NCI-H1092 treated with DMSO at 0.1 percent for 48 hours (cell line): ENCODE measurements at places on chromosomes 3 and 15.

GRCh38 chr3:113771993-113772392 is 25.2 kb downstream of the ATP6V1A start:
- DNase-seq, result no peak

DNA sequence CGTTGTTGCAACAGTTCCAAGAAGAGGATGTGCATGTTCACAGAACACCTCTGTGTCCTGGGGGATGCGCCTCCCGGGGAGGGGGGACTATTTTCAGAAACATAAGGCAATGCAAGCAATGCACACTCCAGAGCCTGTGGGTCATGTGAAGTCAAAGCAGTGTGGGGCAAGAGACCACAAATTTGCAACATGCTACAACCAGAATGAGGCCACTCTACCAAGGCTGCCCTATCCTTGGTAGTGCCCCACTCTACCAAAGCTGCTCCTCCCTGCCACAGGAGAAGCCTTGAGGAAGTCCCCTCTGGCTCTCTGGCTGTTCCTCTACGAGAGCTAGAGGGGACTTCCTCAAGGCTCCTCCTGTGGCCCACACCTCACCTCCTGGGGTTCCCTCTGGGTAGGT is 8.4 kb upstream of the NR2C2 start:
- no peak for DNase-seq

DNA sequence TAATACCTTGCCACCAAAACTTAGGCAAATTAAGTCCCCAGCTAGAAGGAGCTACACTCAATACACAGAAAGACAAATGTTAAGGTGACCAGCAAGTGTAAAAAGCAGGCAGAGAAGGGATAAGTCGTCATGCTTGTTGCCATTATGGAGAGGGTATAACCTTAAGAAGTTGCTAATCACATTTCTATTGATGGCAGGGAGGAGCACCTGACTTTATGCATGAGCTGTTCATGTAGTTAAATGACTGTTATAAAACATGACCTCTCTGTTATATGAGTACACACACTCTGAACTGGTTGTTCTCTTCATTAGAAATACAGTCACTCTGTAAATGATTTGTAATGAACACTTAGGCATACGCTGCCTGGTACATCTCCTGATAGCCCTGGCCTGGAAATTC is 6.6 kb upstream of the CCNL1 start:
- DNase-seq, result no peak

- DNase-seq, result no peak
These were observed 31.4 kb upstream of the CD47 start for GRCh38 chr3:108122276-108122675.

- DNase-seq, result no peak
These were observed 32.2 kb upstream of the RBP1 start for GRCh38 chr3:139571711-139572110.

DNA sequence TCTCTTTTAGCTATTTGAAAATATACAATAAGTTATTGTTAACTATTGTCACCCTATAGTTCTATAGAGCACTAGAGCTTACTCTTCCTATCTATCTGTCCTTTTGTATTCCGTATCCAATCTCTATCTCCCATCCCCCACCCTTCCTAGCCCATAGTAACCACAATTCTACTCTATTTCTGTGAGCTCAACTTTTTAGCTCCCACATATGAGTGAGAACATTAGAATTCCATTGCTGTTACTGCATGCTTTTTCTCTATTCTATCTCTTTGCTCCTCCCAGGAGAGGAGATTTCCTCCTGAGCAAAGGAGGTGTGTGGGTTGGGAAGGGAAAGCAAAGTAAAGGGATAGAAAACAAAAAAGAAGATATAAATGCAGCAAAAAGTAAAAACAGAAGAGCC is 105.6 kb upstream of the SLC4A7 start:
- no peak for DNase-seq

- DNase-seq, result no peak
These were observed 23.9 kb downstream of the ALDH1L1 start for GRCh38 chr3:126156468-126156867.

DNA sequence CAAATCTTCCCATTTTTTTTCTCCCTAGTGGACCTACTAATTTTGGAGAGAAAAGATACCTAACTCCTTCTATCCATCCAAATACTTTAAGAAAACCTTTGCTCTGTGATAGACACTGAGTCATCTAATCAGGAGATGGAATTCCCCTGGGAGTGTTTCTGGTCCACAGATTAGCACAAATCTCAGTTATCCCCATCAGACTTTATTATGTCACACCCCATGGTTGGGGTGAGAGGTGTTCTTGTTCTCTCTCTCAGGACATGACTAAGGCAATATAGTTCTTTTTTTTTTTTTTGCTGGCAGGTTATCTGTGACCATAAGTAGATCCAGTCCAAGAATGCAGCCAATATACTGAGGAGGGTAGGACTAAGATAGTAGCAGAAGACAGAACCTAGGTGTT is 15.8 kb downstream of the SLC9A9 start:
- no peak for DNase-seq

GRCh38 chr3:13540297-13540995 is 8.5 kb upstream of the FBLN2 start:
- no peak for DNase-seq

DNA sequence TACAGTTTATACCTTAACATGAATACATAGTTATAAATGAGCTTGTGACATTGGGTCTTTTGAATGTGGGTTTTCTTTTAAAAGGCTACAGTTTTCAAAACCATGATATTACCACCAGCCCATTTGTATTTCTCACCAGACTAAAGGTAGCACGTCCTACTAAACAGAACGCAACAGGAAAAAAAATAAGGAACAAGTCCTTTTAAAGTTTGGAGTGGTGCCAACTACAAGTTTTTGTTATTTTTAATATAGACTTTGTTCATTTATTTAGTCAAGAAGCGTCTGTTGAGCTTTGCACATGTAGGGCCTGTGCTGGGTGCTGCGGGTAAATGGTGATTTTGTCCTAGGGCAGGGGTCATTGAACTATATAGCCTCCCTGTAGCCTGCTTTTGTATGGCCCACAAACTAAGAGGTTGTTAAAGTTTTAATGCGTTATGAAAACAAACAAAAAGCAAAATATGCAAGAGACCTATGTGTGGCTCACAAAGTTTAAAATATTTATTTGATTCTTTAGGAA is 164.4 kb downstream of the GHSR start:
- no peak for DNase-seq

GRCh38 chr3:189981668-189982067 is 139.0 kb downstream of the P3H2 start:
- no peak for DNase-seq

GRCh38 chr15:90765531-90765930 is 48.4 kb downstream of the BLM start:
- DNase-seq, result no peak

DNA sequence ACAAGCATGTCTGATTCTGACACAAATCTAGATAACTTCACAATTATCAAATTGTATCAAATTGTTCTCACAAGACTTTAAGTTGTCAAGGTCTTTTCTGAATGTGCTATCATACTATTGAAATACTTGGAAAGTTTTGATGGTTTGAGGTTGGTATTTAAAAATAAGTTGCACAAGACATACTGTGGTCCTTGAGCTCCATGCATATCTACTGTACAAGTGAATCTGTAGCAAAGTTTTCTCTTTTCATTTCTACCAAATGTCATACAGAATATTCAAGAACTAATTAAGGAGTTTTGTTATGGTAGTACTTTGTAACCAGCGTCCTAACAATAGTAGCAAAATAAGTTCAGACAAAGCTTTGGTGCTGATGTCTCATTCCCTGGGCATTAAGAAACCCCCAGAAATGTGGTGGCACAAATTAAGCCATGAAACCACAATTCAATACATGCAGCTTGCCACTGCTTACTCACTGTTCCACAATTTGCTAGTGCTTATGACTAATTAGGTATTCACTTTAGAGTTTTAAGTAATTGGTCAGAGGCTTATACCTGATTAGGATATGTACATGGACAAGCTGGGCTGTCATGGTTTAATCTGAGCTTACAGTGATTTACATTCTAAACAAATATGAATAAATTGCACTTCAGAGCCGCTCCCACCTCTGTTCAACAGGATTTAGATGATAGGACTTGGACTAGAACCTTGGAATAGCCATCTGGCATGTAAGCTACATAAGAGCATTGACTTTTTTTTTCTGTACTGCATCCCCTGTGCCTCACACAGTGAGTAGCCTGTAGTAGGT is 8.8 kb downstream of the TBC1D23 start:
- no peak for DNase-seq

DNA sequence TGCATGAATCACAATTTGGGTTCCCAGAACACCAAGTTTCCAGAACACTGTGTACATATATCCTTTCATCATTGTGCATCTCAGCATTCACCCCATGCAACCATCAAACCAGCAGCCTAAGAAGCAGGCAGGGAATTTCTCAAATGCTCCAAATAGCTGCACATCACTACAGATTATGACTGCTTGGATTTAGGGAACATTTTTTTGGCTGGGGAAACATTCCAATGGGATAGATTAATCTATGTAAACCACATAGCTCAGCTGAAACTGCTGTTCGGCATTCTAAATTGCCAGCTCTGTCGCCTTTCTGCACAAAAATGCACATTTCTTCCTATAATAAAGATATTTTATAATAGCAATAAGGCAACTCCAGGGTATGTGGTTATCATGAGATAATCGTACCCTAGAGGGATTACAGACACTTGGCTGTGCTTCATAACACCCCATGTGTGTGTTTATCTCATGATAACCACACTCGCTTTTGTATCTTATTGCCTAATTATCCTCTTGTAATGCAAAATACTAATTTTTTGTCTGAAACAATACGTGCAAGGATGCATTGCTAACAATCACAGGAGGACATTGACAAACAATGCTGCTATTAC is 483.7 kb upstream of the DPH6 start:
- DNase-seq, result no peak

DNA sequence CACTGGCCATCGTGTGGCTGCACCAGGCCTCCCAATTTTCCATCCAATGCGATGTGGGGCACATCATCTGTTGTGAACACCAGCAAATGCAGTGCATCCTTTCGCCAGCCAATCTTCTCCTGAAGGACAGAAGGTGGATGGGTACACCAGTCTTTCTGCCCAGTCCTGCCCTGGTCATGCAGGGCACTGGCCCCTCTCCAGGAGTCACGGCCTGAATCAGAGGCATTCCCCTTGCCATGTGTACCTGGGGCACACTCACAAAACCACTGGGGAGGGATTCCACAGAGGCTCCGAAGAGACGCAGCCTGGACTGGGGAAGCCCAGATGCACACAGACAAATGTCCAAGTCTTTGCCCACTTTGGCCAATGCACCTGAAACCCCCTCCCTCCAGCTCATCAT is 65.8 kb downstream of the ITGB5 start:
- DNase-seq, result no peak

DNA sequence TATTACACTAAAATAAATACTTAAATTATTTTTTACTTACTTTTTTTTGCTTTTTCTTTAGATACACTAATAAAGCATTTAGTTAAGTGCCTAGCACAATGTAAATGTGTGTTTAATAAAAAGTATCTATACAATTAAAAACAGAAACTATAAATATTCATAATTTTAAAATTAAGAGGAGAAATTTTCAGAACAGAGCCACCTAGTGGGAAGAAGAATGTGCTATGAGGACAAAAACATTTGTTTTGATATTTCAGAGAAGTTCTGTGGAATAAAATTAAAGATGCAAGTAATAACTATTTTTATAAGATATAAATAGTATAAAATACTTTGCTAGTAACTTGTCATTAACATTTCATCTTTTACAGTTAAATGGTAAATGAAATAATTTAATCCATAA is 33.6 kb upstream of the PLSCR5 start:
- no peak for DNase-seq

GRCh38 chr3:115169808-115170207 is 22.7 kb upstream of the ZBTB20 start:
- DNase-seq, result no peak

DNA sequence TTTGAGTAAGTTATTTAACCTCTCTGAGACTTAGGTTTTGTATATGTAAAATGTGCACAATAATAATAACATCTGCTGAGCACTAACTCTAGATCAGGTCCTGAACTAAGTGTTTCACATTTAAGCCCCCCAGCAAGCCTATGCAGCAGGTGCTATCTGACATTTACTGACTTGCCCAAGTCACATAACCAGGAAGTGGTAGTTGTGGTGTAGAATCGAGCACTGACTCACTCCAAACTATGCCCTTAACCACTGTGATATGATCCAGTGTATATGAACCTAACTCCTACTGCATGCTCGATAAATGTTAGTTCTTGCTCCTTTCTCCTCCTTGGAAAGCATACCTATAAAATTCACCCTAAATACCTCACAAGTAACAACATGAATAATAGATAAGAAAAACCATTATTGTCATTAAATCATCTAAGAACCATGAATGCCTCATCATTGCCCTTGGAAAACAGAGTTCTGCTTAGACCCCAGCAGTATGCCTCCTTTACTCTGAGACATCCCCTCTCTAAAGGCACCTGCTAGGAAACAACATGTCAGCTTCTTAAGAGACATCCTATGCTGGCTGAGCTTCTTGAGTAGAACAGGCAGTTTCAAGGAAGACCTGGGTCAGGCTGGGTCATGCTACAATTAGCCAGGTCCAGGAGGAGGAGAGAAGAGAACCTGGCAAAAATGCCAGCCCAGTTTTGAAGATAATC is 3.0 kb upstream of the SHC4 start:
- DNase-seq, result no peak

DNA sequence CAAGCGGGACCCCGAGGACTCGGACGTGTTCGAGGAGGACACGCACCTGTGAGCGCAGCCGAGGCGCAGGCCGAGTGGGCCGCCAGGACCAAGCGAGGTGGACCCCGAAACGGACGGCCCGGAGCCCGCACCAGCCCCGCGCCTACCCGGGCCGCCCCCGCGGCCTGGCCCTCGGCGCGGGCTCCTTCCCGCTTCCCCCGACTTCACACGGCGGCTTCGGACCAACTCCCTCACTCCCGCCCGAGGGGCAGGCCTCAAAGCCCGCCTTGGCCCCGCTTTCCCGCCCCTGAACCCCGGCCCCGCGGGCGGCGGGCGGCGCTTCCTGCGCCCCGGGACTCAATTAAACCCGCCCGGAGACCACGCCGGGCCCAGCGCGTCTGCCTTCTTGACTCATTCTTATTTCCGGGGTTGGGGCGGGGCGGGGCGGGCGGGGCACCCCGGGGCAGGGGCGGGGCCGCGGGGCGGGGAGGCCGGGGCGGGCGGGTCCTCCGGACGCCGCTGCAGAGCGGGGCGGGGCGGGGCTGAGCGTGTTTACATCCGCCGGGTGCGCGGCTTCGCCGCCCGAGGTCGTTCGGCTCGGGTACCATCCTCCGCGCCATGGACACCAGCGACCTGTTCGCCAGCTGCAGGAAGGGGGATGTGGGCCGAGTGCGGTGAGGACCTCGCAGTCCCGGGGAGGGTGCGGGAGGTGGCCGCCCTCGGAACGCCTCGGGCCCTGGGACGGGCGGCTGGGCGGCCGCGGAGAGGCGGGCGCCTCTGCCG is at the start of gene ABTB1:
TSS of gene ABTB1 (plus strand) at position 524 of the 762 bp plus-strand sequence. CDS start at position 598, 74 bp downstream.
- DNase-seq, result peak; percentile 52

DNA sequence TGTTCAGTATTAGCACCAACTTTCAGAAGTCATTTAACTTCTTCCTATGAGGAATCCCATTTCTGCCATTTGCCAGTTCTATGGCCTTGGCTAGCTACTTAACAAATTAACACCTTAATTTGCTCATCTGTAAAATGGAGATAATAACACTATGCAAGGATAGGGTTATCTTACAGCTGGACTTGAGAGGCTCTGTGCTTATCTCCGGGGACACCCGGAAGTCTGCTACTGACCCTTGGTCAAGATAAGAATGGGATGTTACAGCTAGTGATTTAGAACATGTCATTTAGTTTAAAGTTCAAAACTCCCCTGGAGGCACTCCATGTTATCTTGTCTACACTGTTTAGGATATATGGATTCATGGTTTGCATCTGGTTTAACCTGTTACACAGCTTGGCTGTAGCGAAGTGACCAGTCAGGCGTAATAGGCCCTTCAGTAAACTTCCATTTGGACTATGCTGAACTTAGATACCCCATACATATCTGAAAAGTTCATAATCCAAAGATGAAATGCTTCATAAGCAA is 156.0 kb upstream of the CD96 start:
- no peak for DNase-seq
